ENCODE measurements at places on chromosomes 2 and 18. TPM values are rescaled to one million over a fixed set of nuclear protein-coding genes. Genes with fewer than 3 reads are reported as not detected.

The LIMS2 gene
- total RNA-seq, result 9.6 TPM

The BOLL gene
- not detected for total RNA-seq

The ASPRV1 gene
- total RNA-seq, result 0.66 TPM

The ABCG8 gene
- 0.12 TPM for total RNA-seq

The OLA1 gene
- total RNA-seq, result 177 TPM

The HOXD12 gene
- total RNA-seq, result not detected

The IMPACT gene
- 20.6 TPM for total RNA-seq

The NOL4 gene
- total RNA-seq, result not detected

The FLACC1 gene
- 0.91 TPM for total RNA-seq

The PAX3 gene
- not detected for total RNA-seq

The SLC5A6 gene
- total RNA-seq, result 98.2 TPM

DNA sequence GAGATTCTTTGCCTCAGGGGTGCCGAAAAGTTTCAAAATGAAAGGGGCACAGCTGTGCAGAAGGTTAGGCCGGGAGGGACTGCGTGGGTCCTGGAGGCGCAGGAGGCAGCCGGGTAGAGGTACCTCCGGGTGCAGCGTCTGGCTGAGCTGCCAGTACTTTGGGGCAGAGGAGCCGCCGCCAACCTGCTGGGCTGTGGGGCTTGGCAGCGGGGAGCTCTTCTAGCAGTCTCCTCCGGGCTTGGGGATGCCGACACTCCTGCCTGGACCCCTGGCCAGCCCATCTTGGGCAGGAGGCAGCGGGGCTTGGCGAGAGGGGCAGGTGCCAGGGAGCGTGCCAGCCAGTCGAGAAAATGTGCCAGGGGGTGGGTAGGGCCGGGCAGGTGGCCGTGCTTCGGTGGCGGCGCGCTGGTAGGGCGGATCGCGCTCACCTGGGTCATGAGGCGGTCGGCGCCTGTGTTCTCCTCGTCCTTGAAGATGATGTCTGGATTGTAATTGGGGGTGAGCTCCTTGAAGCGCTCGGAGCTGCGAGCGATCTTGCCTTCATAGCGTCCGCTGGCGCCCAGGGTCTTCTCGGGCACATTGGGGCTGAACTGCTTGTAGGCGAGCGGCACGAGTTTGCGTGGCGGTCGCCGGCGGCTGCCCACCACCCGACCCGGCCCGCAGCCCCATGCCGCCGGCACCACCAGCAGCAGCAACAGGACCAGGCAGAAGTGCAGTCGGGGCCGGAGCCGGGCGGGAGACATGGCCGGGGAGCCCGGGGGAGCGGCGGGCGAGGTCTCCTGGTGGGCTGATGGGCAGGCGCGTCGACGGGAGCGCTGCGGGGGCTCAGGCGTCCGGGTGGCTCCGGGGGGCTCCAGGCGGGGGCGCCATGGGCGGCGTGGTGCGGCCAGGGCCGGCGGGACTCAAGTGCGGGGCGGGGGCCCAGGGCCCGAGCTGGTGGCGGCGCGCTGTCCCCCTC lies 717 bp downstream of the IHH start:
- DNase-seq, result peak; percentile 42

DNA sequence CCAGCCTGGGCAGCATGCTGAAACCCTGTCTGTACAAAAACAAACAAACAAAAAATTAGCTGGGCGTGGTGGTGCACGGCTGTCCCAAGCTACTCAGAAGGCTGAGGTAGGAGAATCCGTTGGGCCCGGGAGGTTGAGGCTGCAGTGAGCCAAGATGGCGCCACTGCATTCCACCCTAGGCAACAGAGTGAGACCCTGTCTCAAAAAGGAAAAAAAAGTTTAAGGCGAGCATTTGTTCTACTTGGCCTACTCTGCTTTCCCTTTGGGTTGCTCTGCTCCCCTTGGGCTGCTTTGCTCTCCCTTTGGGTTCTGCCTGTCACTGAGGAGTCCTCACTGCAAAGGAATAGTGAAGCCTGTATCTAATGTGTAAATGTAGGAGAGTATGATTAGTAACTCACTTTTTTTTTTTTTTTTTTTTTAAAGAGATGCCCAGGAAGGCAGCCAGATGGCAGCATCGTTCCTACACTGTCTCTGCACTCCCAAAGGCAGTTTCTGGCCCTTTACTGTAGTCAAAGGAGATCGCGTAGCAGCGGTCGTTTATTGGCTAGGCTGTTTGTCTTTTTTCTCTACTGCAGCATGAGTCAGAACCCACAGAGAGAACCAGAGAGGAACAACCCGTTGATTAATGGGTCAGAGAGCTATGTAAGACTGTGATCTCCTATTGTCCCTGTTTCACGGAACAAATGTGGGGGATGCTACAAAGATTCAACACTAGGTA lies 118.3 kb upstream of the CWC22 start:
- DNase-seq, result peak; percentile 72

DNA sequence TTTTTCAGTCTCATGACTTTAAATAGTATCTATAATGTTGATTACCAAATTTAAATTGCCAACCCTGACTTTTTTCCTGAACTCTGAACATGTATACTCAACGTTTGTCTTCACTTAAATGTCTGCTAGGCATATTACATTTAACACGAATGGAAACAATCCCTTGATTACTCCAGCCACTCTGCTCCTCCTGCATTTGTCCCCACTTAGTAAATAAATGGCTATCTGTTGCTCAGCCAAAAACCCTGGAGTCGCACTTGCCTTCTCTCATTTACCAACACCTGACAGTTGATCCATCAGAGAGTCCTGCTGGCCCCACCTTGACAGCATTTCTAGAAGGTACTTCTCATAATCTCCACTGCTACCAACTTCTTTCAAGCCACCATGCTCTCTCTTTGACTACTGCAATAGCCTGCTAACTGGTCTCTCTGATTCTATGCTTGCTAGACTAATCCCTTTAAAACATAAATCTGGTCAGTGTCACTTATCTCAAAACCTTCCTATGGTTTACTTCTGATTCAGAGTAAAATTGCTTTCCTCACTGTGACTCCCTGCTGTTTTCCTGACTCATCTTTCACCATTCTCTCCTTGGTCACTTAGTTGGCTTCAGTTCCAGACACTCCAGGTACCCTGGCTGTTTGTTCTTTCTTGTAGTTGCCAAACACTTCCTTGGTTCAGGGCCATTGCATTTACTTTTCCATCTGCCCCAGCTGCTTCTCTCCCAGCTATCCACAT lies 31.9 kb downstream of the SPAG16 start:
- no peak for DNase-seq

GRCh38 chr2:68185541-68186164 lies 28.0 kb downstream of the PNO1 start:
- DNase-seq, result peak; percentile 58

DNA sequence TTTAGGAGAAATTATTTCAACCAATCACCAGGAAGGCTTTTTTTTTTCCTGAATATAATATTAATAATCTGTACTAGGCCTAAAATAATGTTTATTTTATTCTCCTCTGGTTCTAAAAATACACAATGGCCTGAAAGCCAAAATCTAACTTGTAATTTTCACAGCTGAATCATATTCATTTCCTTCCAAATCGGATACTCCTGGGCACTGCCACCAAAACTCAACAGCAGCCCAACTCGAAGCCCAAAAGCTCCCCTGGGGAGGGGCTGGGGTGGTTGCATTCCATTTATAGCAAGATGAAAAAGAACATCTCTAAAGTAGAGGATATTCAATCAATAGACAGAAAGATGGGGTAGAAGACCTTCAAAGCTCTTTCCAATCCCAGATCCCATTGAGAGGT lies 100.5 kb upstream of the SETBP1 start:
- no peak for DNase-seq

DNA sequence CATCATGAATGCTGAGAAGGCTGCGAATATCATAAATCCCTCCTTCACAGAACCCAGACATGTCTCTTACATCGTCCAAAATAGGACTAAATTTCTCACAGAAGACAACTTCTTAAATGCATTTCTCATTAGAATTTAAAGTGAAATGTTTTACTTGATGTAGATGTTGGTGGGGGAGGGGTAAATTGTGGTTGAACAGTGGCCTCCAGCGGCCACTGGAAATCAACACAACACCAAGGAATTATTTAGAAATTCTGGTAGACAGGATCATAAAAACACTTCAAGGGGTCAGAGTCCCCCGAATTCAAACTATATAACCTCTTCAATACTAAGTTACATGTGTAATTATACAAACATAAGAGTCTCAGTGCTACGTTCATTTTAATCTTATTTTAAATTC lies 135.9 kb downstream of the ABCA12 start:
- peak; percentile 36 for DNase-seq

GRCh38 chr2:31032475-31032874 lies 105.8 kb downstream of the GALNT14 start:
- no peak for DNase-seq

DNA sequence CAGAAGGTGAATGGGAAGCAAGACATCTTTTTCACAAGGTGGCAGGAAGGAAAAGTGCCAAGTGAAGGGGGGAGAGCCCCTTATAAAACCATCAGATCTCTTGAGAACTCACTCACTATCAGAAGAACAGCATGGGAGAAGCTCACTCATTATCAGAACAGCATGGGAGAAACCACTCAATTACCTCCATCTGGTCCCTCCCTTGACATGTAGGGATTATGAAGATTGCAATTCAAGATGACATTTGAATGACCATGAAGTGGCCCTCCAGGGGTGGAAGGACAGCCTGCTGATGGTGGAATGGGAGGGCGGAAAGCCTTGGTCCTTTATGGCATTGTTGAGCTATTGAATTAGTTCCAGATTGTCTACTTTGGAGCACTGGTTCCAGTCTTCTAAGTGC lies 413.0 kb upstream of the MEX3C start:
- no peak for DNase-seq

All from Caco-2 (cell line).